ENCODE measurements at places on chromosomes 3 and 15.

DNA sequence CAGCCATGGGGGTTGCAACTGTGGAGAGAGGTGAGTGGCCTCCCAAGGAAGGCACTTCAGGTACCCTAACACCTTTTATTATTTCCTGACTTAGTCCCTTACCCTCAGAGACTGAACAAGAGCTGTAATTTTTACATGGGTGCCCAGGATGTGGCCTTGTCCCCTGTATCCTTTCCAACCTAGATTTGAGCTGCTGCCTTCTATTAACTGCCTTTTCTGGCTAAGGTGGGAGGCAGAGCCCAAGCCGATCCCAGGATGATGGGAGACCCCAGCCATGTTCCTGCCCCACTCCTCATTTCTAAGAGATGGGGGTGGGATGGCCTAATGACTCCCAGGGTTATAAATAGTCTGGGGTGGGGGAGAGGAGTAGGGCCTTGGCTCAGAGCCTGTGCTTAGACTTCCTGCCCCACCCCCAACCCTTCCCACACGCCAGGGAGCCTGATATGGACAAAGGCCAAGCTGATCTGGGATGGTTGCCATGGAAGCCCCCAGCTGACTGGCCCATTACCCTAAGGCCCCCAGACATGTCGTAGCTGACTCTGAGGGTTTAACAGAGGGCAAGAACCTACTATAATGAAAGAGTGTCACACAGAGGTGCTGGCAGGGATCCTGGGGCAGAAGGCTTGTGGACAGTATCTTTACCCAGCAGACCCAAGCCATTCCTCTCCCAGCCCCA is 1.9 kb downstream of the KLHDC8B start:
- no peak for DNase-seq

GRCh38 chr3:144294659-144295538 is 323.3 kb downstream of the DIPK2A start:
- no peak for DNase-seq

DNA sequence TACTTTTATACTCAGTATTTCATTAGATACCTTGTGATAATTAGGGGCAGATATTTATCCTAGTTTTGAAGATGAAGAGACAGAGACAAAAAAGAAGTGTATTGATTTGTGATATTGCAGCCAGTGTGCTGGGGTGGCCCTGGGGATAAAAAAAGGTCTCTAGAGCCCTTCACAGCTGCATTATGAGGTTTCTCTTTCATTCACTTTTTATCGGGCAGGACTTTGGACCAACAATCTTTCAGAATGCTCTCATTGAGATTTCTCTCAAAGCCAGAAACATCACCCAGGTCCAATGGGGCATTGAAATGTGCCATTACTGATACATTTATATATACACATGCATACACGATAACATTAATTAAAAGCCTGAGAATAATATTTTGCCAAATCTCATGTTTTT is 20.5 kb upstream of the SELENOT start:
- DNase-seq, result no peak

GRCh38 chr3:187359798-187360486 is 8.2 kb upstream of the RTP4 start:
- no peak for DNase-seq

DNA sequence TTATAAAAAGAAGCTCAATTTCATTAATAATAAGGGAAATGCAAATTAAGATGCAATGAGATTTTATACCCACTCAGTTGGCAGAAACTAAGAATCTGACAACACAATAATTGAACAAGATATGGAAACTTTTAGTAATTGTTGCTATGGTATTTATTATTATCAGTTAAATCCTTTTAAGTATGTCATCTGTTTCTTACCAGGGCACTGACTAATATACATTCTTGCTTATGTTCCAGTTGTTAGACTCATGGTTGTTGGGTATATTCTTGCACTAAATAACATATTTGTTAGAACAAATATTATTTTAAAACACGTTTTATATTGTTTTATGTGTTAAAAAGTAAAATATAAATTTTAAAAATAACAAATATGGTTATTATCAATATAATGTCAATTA is 690.3 kb downstream of the MECOM start:
- no peak for DNase-seq

DNA sequence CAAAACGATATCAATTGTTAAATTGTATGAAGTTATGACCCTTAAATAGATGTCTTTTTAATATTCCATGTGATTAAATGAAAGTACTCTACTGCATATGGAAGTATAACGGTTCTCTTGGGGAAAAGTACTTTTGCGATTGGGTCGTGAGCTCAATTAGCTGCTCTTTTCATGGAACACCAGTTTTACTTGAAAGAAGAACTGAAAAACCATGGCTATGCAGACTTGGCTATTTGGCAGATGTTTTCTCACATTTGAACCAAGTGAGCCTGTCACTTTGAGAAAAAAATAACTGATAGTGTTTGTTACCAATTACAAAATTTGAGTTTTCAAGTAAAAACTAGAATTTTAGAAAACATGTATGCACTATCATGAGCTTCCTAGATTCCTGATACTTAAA is 5.9 kb upstream of the INAFM2 start:
- DNase-seq, result no peak

- DNase-seq, result no peak
Measured at GRCh38 chr15:99015698-99016568, 8.3 kb upstream of the PGPEP1L start.

DNA sequence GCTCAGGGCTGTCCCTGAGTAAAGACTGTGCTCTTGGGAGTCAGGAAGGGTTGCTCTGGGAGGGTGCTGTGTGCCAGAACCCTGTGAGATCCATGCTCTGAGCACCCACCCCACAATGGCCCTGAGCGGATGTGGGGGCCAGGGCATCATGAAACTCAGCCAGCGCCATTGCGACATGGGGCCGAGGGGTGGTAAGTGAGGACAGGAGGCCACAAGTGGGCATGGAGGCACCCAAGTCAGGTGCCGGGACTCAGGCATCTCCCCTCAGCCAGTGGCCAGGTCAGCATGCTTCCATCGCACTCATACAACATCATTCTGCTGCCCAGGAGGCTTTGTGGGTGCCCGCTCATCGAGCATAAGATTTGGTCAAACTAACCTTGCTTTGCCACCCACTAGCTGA is 19.6 kb downstream of the ATP2B2 start:
- DNase-seq, result no peak

DNA sequence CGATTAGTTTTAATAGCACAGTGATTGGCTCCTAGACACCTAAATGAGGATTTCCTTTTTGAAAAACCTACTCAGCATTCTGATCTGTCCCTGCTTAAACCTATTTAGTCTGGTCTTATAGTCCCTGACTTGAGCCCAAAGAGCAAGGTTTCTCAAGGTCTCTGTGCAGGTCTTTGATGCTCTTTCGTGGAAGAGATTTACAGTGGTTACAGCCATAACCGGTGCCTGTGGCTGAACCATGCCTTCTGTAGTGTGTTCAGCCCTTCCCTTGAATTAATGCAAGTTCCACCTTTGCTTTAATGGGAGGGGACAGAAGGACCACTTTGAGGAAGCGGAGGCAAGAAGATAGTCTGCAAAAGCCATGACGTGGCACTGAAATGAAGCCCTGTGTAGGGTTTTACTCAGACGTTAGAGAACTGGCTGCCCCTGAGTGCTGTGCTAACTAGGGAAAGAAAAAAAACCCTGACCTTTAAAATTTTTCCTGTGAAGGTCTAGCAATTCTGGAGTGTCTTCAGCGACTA is 43.0 kb downstream of the ZBTB38 start:
- no peak for DNase-seq

- no peak for DNase-seq
Measured at GRCh38 chr3:151430821-151431484, 29.9 kb downstream of the IGSF10 start.

- DNase-seq, result peak; percentile 39
Measured at GRCh38 chr15:100879061-100879463, 569 bp upstream of the ALDH1A3 start.

DNA sequence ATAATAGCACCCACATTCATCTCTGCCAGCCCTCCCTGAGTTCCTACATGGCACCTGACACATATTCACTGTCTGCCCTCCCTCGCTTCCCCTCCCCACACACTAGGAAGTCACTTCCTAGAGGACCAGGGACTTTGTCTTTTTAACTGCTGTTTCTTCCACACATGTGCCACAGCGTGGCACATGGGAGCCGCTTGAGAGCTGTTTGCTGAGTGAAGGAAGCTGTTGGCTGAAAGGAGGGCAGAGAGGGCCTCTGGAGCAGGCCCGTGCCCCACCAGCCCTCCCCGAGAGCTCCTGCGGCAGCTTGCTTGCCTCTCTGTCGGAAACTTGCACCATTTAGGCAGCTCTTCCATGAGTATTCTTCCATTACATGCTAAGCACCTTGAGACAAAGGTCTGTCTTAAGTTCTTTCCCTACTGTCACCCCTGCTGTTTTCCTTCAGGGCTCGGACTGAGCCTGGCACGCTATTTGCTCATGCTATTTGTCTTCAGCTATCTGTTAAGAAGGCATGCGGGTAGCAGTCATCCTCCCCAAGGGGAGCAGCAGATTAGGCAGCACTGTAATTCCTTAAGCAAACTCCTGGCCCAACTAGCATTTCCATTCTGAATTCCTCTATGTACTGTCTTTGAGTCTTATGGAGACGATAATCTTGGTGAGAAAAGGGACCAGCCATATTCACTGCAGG is 72.2 kb downstream of the CACNA1D start:
- DNase-seq, result no peak

- DNase-seq, result no peak
Measured at GRCh38 chr15:34324933-34325332, 12.6 kb downstream of the SLC12A6 start.

DNA sequence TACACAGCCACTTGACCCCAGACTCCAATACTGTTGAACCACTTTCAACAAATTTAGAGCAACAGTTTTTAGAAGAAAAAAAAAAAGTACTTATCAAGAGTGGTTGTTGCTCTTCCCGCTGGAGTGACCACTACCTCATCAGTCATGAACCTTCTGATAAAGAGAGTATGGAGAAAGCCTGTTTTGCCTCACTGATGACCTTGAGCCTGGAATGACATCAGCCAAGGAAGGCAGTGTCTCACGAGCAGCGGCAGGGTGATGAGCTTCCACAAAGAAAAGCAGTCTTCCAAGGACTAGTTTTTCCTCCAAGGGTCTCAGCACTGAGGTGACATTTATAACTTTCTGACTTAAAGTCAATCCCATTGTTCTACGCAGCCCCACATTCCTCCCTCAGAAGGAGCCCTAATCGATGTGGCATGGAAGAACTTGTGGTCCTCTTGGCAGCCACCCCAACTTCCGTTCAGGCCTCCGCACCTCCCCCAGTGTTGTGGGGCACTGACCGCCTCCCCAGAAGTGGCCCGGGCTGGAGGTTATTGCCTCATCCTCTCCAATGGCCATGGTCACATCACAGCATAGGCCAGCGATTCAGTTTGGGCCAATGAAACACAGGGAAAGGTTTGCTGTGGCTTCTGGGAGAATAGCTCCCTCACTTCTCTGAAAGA is 1.8 kb upstream of the CYP11A1 start:
- no peak for DNase-seq

DNA sequence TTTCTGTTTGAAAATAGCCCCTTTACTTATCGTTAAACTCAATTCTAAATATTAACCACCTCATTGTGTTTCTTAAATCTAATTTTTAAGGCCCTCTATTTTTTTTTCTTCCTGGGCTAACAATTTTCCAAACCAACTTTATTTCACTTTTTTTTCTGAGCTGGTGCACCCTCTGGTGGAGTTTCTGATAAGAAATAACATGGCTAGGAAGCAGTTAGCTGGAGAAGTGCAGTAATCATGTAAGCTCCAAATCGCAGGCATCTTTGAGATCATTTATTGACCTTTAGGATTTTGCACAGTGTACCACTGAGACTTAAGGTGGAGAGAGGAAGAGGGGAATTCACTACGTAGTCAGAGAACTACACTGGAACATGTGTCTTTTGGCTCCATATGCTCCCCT is 6.4 kb downstream of the TMEM207 start:
- no peak for DNase-seq
